ENCODE measurements at places on chromosomes 4 and X.

DNA sequence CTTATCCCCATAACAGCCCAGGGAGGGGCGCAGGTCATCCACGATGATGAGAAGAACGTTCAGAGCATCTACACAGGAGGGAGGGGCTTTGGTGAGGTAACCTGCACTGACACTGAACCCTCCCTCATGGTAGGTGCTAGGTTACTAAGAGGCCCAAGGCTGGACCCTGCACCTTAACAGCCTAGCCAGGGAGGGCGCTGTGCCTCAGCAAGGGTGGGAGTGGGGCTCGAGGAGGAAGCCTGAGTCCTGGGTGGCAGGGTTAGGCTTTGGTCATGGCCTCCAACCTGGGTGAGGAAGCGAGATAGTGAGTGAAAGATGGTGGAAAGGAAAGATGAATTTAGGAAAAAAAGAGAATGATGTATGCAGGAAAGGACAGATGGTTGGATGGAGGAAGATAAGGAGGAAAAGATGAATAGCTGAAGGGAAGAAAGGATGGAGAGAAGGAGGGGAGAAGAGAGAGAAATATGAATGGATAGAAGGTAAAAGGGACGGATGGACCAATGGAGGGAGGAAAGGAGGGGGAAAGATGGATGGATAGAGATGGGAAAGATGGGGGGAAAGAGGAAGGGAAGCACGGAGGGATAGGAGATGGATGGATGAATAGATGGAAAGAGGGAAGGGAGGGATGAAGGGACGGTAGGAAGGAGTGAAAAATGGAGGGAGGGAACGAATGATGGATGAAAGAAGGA lies 736 bp downstream of the IDS start:
- DNase-seq = peak; percentile 30

- DNase-seq = no peak
These were observed 50.2 kb downstream of the PRKG2 start for GRCh38 chr4:81164623-81165416.

DNA sequence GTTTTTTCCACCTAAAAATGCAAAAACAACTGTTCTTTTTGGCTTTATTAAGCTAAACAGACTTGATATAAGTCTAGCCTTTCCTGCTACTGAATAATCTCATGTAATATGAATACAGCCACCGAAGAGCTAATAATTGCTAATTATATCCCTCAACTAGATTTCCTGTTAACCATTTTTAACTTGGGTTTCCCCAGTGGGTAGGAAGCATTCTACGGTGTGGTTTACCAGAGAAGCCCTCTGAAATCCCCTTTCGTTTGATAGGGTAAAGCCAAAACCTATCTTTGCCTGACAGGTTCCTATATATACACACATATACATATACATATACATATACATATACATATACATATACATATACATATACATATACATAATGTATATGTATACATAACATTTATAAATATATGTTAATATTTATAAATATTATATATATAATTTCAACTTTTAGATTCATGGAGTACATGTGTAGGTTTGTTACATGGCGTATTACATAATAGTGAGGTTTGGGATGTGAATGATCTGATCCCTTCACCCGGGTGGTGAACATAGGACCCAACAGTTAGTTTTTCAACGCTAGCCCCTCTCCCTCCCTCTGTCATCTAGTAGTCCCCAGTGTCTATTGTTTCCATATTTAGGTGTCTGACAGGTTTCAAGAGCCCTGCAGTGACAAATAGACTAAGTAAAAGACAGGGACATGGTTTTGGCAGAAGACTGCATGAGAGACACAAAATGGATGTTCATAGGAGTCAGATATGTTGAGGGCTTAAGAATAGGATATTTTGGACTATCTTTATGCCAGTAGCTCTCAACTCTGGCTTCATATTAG lies 62.4 kb downstream of the ATXN3L start:
- no peak for DNase-seq

GRCh38 chrX:85419293-85419692 lies 39.8 kb upstream of the POF1B start:
- DNase-seq = no peak

DNA sequence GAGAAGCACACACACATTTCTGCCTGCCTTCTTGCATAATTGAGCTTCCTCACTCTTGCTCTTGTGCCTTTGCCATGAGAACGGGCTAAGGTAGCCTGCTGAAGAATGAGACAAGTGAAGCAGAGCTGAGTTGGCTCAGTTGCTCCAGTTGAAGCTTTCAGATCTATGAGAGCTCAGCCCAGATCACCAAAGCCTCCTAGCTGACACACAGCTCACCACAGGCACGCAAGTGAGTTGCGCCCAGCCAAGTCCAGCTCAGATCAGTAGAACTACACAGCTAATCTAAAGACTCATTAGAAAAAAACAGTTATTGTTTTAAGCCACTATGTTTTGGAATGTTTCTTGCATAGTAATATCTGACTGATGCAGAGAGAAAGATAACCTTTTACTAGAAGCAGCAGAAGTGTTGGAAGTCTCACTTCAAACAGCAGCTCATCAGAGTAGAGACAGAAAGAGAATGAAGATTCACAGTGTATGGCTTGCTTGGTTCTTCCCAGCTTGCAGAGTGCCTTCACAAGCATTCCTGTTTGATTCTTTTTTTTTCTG lies 362.4 kb downstream of the MID1IP1 start:
- no peak for DNase-seq
